ENCODE measurements at places on chromosomes 5 and 9.

DNA sequence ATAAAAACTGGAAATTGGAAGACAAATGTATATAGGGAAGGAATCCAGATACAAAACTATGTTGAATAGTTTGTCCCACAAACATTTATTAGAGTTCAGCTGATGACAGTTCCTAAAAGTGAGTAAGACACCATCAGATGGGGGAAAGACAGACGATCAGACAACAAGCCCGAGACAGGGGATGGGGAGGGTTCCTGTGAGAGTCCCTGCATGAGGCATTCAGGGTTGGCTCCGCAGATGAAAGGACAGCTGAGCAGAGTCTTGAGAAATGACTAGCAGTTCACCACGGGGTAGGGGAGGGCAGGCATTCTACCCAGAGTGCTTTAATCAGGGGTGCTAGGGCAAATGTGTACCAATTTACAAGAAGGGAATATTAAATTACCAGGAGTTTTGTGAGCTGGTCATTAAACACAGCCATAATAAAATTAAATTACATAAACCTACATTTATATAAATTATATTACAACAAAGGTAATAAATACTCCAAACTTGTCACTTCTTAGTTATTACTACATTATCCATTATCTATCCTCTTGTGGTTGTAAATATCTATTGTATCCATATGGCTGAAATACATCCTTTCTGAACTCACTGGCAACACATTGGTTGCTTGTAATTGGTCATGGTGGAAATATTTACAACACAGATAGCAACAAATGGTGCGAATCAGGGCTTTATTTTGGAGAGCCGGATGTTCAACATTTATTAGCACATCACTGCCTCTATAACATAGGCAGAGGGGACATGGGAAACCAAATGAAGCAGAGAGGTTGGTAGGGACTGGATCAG is 27.8 kb downstream of the TNFSF15 start:
- no peak for DNase-seq

DNA sequence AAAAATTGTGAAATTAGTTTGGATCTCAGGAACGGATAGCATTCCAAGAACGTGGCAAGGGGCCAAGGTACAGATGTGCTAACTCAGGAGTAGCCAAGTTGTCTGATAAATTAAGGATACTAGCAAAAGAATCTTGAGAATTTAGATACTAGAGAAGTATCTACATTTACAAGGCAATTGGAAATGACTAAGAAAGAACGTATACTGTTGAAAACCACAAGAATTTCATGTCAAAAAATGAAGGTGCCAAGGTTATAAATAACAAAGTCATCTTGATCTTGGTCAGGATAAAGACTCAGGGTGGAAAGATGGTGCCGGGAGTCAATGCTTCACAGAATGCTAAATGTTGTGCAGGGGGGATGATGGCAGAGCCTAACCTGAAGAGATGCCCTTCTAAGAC is 19.2 kb downstream of the CAPSL start:
- no peak for DNase-seq

DNA sequence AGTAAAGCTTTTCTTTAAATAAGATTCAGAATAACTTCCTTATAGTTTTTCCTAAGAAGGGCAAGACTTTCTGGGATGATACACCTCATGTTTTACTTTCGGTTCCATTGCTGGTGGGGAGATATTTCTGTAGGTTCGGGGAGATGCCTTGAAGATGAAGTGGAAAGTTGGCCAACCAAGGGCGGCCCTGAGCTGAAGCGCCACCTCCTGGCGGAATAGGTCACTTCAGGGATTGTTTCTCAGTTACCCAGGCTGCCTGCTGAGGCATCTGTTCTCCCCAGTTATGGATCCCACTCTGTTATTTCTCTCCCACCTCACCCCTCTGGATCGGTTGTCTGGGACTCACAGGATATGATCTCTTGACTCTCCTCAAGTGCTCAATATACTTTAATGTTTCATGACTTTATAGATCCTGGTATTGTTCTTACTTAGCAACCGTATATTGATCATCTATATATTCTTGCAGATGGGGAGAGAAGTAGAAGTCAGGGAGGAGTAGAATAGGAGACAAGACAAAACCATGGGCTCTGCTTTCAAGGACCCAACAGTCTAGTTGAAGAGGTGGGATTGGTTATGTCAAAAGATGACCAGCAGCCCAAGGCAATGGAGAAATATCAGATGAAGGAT is 23.4 kb downstream of the MEGF10 start:
- DNase-seq, result peak; percentile 55

GRCh38 chr5:32916648-32917047 is 205.5 kb downstream of the NPR3 start:
- no peak for DNase-seq

GRCh38 chr9:136284311-136284710 is 19.6 kb downstream of the CCDC187 start:
- no peak for DNase-seq

DNA sequence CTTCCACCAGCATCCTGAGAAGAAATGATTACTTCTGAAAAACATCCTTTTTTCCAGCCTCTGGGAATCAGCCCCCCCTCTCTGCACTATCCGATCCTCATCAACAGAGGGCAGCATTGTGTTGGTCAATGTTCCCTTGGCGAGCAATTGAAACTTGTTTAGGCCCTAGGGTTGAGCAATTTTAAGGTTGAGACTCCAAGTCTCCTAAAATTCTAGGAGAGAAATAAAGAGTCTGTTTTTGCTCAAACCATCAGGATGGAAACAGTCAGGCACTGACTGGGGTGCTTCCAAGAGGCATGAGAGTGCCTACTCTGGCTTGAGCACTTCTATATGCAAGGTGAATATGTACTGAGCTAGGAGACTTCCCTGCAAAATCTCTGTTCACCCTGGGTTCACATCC is 12.4 kb upstream of the CYFIP2 start:
- peak; percentile 71 for DNase-seq

DNA sequence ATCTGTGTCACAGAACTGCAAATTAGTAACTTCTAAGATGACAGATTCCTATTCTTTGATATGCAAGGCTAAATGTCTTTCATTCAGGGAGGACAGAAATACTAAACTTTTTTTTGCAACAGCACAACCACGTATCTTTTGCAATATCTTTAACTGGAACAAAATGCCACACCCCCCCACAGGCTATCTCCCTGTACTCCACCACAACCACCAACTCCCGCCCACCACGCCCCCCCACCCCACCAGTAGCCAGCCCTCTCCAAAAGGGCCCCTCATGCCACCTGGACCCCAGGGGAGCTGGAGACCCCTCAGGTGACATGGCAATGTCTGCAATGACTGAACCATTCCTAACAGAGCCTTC is 131.8 kb downstream of the ROR2 start:
- DNase-seq, result no peak

GRCh38 chr5:162068412-162068811 is 839 bp downstream of the GABRG2 start:
- DNase-seq, result peak; percentile 3

GRCh38 chr9:95157481-95158151 is 159.9 kb downstream of the FANCC start:
- DNase-seq, result no peak

DNA sequence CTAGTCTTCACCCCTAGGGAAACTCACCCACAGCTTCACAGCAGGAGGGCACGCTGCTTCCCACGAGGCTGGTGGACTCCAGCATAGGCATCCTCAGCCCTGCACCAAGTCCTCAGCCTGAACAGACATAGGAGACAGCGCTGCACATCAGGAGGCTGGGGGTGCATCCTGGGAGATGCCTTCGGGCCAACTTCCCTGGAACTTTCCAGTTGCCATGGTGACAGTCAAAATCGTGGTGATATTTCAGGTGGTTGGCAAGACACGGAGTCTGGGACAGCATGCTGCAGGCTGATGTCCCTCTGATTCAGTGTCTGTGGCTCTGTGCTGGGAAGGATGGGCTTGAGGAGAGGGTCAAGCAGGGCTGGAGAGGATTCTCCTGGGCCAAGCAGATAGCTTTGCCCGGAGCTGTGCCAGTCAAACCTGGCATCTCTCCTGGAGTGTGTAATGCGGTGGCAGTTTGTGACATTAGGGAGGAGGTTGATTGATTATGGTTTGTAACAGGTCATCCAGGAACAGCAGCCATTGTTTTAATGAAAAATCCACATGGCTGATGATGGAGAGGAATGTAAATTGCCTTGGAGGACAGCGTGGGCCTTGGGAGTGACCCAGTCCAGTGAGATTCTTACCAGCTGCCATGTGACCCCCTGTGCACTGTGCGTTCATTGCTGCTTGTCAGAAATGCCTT is 35.6 kb upstream of the SEMA4D start:
- no peak for DNase-seq

- DNase-seq, result no peak
These were observed 92.0 kb upstream of the ERCC6L2 start for GRCh38 chr9:95783426-95783975.
